PC-9 (cell line): ENCODE measurements at places on chromosomes 7 and 10. TPM values are rescaled to one million over a fixed set of nuclear protein-coding genes. Genes with fewer than 3 reads are reported as not detected.

DNA sequence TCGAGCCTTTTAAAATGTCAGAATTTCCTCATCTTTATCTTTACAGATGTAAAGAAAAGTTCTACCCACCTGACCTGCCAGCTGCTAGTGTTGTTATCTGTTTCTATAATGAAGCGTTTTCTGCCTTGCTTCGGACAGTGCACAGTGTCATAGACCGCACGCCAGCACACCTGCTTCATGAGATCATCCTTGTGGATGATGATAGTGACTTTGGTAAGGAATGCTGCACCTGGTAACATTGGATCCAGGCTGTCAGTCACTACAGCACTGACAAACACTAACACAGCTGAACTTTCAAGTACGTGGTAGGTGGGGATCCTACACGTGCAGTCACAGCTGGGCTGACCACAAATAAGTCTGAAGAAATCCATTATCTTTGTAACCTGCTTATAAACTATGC lies 77.6 kb downstream of the GALNT11 start:
- no peak for DNase-seq

DNA sequence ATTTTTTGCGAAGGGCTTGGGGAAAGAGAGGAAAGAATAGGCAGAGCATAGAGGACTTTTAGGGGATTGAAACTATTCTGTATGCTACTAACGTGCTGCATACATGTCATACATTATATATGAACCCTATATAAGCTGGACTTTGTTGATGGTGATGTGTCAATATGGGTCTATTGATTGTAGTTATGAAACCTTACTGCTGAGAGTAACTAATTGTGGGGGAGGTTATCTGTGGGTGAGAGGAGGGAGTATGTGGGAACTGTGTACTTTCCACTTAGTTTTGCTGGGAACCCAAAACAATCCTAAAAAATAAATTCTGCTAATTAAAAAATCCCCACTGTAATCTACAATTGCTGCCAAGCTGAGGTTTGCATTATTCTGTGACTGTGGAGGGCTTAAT lies 15.3 kb upstream of the CYP2C19 start:
- no peak for DNase-seq

DNA sequence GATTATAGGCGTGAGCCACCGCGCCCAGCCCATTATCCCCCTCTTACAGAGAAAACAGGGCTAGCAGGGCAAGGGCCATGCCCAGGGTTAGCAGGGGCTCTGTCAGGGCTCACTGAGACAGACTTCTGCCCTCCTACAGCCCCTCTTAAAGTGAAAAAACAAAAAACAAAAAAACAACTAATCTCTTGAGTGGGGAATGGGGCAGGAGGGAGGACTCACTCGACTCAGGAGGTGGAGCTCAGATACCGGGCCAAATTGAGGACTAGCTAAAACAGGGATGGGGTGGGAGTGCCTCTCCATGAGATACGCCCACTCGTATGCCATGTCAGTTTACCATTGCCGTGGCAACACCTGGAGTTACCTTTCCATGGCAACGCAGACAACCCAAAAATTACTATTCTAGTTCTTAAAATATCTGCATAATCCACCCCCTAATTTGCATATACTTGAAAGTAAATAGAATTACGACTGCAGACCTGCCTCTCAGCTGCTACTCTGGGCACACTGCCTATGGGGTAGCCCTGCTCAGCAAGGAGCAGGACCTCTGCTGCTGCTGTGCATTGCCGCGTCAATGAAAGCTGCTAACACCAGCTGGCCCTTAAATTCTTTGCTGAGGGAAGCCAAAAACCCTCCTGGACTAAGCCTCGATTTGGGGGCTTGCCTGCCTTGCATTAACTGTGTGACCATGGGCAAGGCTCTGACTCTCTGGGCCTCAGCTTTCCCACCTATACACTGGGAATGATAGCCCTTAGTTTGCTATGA lies 13.4 kb downstream of the SSC4D start:
- peak; percentile 37 for DNase-seq

DNA sequence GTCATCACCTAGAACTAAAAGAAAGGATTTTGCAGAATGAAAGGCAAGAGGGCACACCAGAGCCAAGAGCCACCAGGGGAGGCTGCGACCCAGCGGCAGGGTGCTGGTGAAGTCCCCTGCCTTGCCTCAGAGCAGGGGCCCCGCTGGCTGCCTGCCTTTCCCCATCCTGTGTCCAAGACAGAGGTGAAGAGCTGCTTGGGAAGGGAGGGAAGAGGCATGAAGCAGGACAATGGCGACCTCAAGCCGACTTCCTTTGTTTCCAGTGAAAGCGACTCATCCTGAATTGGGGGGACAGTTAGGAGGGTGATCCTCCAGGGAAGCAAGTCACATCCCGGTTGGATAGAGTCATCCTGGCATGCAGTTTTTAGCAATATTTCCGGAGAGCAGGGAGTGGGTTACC lies 255.5 kb upstream of the YAE1 start:
- DNase-seq = no peak

DNA sequence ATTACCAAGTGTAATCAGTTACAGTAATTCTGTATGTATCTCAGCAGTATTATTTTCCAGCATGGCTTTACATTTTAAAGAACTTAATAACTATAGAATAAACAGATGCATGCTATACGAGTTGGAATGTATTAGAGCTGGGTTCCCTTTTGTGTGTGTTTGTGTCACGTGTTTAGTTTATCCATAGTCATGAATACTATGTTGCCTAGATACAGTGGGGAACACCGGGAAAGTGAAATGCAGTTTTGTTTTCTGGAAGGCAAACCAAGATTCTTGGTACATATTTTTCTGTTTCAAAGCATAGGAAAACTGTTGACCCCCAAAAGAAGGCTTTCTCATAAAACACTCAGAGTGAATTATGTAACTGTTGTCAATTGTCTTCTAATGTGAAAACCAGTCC lies 119.0 kb downstream of the FANK1 start:
- no peak for DNase-seq

DNA sequence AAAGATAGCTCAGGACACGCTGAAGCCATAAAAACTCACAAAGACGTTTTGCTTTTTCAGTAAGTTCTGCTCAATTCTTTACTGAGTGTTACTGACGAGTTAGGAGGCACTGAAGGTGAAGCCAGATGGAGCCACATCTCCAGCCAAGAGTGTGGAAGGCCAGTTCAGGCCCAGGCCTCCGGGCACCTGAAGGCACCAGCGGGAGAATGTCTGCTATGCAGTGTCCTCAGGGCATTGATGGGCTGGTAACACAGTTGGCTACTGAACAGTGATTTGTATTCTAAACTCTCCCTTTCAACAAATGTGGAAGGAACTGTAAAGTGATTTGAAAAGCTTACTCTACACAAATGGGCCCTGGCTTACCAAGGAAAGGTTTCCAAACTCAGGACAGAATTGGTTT lies 64.8 kb upstream of the SVIL start:
- peak; percentile 23 for DNase-seq

- DNase-seq = no peak
Measured at GRCh38 chr10:33684211-33684611, 349.7 kb upstream of the NRP1 start.

DNA sequence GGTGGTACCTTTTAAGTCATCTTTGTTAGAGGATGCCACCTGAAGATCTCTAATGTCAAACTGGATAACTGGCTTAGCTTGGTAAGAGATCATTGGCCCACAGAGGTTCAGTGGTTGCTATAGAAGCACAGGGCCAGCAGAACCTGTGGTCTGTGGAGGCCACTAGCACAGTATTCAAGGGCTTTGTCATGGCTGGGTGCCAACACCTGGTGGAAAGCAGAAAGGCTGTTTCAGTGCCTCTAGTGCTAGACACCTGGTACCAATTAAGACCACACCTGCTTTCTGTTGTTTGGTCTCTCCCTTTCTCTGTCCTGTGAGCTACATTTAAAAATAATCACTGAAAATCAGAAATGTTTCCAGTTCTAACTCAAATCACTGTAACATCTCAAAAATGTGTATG lies 10.0 kb upstream of the PCGF5 start:
- DNase-seq = no peak

DNA sequence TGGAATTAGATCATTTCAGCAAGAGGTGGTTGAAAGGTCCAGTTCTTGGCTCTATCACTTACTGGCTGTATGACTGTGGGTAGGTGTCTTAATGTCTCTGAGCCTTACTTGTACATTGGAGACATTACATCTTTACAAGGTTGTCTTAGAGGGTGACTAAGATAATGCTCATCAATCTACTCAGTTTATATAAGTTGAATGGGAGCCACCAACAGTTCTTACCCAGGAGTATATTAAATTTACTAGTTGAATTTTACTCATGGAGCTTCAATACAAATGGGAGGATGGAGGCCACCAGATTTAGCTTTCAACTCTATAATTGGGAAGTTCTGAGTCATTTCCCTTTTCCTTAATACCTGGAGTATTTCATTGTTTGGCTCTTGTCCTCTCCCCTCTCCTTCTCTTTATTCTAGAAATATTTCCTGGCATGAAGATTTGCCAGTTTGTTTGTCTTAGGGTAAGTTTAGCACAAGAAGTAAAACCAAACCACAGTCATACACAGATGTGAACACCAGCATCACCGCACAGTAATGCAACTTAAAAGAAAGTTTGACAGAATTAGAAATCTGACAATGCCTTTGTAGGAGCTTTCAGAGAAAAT lies 222.8 kb downstream of the LRMDA start:
- no peak for DNase-seq

- no peak for DNase-seq
Measured at GRCh38 chr7:150406567-150407421, 27.7 kb downstream of the ZNF775 start.

GRCh38 chr7:47073284-47073683 lies 508.6 kb downstream of the TNS3 start:
- no peak for DNase-seq

- DNase-seq = no peak
Measured at GRCh38 chr7:74027683-74028320, at the start of gene ELN. ELN (plus strand) TSS chr7:74028173; CDS start chr7:74028188, 15 bp downstream.

- peak; percentile 34 for DNase-seq
Measured at GRCh38 chr7:33933611-33934281, 28.4 kb downstream of the BMPER start.

- DNase-seq = no peak
Measured at GRCh38 chr10:5070648-5071410, 23.4 kb upstream of the AKR1C3 start.

The GPR37 gene
- 1.8 and 1.9 TPM in 2 replicates for total RNA-seq

The STAG3 gene
- 0.83 and 1.4 TPM in 2 replicates for total RNA-seq

The ODAD2 gene
- total RNA-seq = not detected in 2 replicates

The PLCE1 gene
- total RNA-seq = 14.8 and 15.2 TPM in 2 replicates

The TMEM270 gene
- total RNA-seq = 0.48 and 0.72 TPM in 2 replicates
